ENCODE measurements at places on chromosomes 3 and 15.

GRCh38 chr15:35080226-35080625 lies 4.9 kb downstream of the NANOGP8 start:
- no peak for DNase-seq

GRCh38 chr3:144831955-144832716 lies 860.5 kb downstream of the DIPK2A start:
- DNase-seq, result no peak

DNA sequence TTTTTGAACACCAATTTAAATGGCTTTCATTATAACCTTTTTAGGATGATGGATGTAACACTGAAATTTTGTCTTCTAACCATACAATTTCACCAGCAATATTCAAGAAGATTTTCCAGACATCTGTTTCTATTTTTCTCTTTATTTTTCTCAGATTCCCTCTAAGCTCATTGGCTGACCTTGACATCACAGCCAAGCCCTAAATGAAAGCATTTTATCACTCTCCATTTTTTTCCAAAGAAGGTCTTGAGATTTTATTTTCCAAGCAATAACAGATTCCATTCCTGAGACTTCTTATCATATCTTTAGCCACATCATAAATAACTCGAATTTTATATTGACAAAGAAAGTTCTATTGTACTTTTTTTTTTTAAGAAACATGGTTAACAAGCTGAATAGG lies 392.6 kb upstream of the THBS1 start:
- no peak for DNase-seq

DNA sequence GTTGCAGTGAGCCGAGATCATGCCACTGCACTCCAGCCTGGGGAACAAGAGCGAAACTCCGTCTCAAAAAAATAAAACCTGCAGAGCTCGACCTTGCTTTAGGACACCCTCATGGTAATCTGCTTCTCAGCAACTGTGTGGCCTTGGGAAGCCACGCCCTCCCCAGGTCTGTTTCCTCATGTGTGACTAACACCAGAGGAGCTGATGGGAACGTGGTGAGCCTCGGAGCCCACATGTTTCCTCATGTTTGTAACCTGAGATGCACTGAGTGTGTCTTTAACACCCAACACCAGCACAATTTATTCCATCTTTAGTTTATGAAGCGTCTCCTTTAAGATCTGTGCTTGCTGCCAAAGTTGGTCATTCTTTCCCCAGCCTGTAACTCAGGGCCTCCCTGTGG lies 142.8 kb downstream of the OCA2 start:
- no peak for DNase-seq

DNA sequence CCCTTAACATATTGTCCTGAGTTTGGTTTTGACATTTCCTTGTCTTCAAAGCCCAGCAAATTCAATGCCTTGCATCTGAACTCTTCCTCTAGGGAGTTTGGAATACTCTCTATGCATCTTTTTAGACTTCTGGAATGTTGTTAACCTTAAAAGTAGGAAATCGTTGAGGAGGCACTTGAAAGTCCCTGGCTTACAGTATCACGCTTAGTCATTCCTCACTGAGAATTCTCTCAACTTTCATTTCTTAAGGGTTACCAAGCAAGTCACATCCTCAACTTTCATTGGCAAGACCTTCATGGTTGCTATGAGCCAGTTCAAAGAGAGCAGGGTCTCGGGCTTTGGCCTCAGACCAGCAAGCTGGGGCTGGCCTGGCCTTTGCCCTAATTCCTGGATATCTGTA lies 89.9 kb downstream of the ASB7 start:
- DNase-seq, result no peak

GRCh38 chr15:89790661-89791060 lies 14.5 kb downstream of the MESP2 start:
- DNase-seq, result no peak

DNA sequence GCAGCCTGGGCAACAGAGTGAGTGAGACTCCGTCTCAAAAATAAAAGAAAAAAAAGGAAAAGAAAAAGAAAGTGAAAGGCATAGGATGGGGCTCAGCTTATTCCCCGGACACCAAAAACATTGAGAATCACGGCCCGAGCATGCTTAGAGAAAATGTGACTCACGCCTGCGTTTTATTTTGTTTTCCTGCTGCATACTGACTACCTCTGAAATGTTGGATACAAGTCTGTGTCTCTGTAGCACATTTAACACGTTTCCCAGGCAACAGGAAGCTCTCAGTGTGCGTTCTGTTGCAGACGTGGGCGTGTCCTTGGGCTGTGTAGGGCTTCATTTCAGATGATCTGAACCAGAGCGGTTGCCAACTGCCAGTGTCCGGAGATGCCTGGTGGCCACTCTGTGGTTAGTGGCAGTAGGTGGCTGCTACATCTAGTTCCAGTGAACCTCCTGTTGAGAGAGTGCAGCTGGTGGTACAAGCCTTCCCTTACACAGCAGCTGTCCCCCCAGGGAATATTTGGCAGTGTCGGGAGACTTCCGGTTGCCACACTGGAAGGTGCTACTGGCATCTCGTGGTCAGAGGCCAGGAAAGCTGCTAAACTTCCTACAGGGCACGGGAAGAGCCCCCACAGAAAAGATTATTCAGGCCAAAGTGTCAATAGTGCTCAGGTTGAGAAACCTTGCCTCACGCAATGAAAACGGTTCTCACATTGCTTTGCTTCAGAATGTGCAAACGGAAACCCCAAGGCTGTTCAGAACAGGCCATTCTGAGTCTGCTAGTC lies 3.0 kb downstream of the SLC51A start:
- DNase-seq, result peak; percentile 40

DNA sequence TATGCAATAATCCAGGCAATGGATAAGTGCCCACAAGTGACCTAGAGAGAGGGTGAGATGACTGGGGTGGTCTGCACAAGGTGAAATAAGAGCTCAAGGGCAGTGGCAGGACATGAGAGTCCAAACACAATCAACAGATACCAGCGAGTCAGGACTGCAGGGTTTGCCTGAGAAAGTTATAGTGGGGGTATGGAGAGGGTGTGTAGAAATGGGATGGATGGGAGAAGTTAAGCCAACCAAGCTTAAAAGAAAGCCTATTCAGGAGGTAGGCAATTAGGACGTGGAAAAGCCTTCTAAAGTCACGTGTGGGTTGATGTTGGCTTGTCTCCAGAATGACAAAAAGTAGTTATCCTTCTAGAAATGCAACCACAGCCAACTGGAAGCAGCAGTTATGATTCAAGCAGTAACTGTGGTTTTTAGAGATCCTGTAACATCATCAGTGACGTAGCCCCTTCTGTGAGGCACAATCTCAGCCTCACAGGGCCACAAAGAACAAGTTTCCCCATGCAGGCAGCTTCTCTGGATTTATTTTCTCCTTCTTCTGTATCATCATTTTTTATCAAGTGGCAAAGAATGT lies 56.1 kb downstream of the FAM174B start:
- DNase-seq, result no peak

- no peak for DNase-seq
Observed at GRCh38 chr3:51930439-51930838, 11.3 kb downstream of the RRP9 start.

GRCh38 chr3:168476360-168476980 lies 380.7 kb upstream of the GOLIM4 start:
- no peak for DNase-seq

DNA sequence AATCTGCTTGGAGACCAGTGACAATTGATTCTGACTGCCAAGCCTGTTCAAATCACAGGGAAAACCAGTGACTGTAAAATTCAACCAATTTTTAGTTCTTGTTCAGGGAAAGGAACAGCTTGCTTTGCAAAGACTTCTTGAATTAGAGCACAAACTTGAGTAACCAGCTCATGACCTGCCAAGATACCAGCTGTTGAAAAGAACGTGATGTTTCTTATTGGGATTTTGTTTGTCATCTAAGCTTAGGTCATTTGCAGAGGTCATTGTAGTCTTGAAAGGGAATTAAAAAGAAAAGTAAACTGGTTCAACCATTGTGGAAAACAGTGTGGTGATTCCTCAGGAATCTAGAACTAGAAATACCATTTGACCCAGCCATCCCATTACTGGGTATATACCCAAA lies 428.2 kb downstream of the GRM7 start:
- DNase-seq, result no peak

GRCh38 chr3:128435058-128435457 lies 31.6 kb downstream of the DNAJB8 start:
- DNase-seq, result no peak

DNA sequence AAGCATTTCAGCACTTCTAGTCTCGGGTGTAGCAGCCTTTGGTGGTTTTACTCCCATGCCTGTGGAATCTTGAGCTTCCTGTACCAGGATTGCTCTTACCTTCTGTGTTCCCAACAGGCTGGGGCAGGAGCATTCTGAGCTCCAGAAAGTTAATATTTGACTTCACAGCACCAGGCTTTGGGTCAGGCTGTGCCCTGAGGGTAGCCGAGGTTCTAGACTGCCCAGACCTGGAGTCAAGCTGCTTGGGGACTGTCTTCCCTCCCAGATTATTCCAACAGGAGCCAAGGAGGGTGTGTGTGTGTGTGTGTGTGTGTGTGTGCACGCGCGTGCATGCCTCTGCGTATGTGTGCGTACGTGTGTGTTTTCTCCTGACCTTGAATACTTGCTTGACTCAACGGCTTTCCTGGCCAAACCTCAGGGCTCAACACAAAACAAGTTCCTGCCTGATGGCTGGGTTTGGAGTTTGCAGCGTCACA lies 94.8 kb downstream of the FLNB start:
- DNase-seq, result no peak

DNA sequence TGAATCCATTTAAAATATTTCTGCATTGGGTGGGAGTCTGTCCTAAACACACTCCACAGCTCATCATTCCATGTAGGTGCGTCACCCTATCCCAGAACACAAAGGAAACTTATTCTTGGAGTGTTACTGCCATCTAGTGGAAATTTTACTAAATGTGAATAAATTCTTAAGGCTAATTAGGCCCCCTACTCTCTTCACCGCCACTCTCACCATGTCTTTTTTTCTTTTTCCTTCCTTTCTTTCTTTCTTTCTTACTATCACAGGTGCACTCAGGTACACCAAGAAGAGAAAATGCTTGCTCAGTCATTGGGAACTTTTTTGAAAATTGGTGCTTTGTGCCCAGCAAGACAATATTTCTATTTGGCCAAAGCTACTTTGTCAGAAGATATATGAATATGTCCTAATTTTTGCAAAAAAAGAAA lies 26.4 kb upstream of the ATP8B4 start:
- no peak for DNase-seq

DNA sequence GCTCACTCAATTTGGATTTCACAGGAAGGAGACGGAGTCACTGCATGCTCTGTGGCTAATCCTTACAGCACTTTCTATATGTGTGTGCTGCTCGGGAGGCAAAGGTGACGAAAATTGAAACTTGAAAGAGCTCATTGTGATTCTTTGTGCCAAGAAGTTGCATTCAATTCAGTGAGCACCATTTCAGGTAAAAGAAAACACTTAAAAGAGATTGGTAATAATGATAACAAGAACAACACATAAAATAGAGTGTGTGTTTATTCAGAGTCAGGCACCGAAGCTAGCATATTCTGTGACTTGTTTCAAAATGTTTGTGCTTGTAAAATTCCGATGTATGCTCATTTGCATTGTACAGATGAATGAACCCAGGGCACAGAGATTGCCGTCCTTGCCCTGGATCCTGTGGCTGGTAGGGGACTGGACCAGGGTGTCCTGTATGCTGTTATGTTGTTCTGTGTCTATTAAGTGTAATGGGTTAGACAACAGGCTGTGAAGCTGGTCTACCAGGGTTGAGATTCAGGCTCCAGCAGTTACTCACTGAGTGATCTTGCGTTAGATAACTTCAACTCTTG lies 193.3 kb upstream of the PROK2 start:
- DNase-seq, result no peak

DNA sequence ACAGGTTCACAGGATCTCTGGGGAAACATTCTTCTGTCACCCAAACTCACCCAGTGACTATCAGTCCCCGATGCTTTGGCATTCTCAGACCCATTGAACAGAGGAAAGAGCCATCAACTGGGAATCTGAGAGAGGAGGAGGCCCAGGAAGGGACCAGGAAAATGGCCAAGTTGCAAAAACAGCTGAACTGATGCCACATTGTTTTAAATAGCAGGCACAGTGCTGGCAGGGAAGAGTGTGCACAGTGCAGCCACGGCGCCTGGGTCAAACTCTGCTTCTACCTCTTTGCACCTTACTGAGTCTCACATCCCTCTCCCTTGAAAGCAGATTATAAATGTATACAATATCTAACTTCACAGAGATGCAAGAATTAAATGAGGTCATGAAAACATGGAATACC lies 66.4 kb downstream of the SRGAP3 start:
- DNase-seq, result no peak

DNA sequence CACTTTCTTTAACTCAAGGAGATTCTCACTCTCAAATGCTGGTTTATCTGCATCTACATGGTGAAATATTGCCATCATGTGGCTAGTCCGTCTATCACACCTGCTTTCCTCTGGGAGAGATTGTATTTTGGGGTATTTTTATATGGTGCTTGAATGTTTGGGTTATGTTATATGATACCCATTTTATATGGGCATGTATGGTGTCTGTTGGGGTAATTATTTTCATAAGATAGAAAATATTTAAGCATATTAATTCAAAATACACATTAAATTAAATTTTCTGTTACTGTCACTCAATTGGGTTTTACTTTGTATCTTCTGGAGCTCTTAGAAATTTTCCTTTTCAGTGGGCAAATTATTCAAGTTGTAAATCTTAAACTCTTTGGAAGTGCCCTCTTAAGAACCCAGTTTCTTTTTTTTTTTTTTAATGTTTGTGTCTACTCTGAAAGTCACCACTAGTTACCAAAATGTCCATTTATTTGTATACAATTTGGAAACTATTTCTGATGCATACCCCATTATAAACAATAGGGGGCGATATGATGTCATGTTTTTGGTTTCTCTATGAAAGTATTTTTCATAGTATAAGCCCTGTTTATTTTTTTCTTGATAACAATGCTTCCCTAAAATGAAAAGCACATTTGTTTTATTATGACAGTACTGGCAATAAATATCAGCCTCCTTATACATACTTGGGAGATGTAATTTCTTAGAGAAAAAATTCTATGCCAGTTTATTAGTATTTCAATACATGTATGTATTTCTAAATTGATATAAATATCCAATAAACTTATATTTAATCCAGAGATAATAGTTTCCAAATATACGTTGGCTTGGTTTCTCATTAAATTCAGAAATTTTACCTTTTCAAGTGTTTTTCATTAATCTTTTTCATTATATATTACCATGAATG lies 36.1 kb upstream of the PLSCR5 start:
- DNase-seq, result no peak

DNA sequence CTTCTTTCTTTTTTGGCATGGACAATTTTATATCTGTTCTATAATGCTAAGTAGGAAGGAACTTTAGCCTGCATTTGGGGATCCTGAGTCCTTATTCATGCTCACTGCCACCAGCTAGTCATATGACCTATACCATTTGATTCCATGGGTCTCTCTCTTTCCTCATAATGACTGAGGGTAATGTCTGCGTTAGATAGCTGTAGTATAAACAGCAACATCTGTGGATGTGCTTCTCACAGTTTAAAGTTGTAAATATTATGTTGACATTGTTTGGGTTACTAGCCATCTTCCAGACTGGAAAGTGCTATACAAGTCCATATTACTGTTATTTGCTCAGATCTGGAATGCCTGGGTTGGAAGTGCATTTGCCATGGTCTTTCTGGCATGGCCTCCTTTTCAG lies 274.9 kb upstream of the SEMA6D start:
- no peak for DNase-seq
